SK-N-SH treated with all-trans-retinoic acid at 6 μM for 48 hours (cell line): ENCODE measurements at places on chromosomes 3 and 15.

DNA sequence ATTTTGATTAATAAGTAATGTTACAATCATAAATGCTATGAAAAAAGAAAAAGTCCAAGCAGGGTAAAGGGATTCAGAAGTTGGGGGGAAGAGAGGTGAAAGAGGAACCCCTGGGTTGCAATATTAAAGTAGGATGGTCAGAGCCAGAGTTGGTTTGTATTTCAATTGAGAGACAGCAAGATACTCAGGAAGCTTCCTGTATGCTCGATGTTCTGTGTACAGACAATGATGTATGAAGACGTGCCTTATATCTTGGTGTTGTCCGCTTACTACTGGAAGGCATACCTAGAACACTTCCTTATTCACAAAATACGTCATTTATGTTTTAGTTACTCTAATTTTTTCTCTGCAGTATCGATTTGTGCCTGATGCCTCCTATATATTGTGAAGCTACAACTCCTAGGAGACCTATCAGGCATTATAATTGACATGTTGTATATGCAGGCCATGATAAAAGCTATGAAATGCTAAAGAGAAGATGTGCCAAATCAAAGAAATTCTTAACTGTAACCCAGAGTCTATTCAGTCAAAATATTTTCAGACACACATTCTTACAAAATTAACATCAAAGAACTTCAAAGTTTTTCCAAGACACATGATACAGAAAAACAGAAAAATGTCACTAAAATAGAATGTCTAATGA is 87.5 kb downstream of the TBL1XR1 start:
- ATAC-seq = no peak

DNA sequence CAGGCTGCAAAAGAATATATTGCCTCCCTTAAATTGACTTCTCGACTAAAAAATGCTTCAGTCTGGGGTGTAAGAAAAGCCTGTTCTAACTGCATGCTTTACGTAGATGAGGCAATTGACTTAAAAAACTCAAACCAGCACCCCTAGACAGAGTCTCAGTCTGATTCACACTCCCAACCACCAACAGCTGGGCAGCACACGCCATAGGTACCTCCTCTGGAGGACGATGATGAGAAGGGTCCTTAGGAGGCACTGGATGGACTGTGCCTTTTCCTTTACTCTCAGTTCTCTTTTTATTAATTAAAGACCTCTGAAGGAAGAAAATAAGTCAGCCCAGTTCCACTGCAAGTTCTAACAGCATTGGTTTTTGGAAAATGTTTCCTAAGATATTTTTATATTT is 175.0 kb downstream of the PDZRN3 start:
- no peak for ATAC-seq

GRCh38 chr15:54227569-54227968 is 249.3 kb downstream of the UNC13C start:
- no peak for ATAC-seq

DNA sequence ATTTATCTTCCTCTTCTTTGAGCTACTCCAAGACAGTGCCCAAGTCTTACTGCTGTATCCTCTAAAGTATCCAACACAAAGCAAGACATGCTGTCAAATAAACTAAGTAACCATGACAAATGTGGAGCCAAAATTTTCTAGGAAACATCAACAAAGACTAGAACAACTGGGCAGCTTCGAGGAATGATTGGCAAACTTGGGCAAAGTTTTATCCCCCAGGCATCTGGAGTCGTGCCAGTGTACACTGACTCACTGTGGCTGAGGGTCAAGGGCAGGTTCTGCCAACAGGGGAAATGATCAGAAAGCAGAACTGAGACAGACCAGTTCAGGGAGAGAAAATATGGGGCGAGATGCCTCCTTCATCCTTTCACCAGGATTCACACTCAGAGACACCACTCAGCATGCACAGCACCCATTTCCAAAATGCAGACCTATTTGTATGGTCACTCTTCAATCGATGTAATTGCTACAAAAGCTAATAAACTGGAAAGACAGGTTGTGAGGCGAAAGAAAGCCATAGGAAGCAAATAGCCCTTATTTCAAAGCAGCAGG is 65.8 kb downstream of the MB21D2 start:
- ATAC-seq = peak; percentile 74

DNA sequence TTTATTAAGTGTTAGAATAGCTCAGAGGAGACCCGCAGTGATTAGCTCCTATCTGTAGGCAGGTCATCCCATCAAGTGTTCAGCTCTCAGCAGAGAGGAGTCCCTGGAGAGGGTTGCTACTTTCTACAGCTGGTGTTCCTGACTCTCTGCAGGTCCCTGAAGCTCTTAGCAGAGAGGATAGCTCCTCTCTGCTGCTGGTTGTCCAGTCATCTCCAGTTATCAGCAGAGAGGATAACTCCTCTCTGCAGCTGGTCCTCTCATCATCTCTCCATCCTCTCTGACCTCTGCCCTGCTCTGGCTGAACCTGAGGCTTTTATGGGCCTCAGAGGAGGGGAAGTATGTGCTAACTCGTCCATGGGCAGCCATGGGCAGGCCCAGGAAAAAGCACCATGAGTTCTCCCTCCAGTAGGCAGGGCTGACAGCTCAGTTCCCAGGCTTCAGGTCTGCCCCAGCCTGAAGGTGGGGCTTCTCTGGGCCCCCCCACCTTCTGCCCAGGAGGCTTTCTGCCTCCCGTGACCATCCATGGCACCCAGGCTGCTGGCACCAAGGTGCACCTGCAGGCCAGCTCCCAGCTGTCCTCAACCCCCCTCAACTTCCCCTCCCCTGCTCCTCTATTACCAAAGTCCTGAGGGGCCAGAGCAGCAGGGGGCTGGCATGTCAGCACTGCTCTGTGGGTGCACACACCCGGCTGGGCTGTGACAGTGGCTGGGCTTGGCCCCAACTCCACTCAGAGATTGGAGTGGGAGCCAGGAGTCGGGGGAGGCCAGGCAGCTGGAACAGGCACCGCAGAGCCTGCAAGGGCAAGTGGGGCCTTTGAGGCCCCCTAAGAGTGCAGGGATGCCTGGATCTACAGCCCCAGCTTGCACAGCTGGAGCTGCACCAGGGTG is 98.9 kb upstream of the FRMD4B start:
- no peak for ATAC-seq

- ATAC-seq = no peak
Observed at GRCh38 chr15:73464602-73465001, 21.6 kb downstream of the REC114 start.

DNA sequence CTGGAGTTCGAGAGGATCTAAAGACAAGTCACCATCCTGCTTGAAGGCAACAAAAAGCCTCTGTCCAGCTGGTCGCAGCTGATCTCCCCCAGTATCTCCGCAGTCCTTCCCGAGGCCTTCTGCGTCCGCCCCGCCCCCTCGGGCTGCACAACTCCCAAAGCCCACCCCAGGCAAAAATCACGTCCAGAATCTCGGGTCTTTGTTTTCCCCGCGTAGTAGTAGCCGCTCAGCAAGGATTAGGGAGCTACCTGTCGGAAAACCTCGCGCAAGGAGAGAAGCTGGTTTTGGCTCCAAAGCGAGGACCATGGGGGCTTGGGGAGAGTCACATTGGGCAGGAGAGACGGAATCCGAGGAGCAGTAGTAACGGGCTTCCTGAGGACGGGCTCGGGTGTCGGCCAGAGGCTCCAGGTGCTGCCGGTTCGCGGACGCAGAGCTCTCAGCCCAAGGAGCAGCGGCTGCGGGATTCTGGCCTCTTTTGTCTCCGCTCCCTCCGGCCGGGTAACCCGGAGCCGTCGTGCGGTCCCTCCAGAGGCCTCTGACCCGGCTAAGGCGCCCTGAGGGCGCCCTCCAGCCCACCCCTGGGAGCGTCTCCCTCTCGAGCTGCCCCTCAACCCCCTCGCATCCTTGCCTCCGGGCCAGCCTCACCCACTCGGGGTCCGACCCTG is 401 bp downstream of the ZSCAN29 start:
- peak; percentile 77 for ATAC-seq

DNA sequence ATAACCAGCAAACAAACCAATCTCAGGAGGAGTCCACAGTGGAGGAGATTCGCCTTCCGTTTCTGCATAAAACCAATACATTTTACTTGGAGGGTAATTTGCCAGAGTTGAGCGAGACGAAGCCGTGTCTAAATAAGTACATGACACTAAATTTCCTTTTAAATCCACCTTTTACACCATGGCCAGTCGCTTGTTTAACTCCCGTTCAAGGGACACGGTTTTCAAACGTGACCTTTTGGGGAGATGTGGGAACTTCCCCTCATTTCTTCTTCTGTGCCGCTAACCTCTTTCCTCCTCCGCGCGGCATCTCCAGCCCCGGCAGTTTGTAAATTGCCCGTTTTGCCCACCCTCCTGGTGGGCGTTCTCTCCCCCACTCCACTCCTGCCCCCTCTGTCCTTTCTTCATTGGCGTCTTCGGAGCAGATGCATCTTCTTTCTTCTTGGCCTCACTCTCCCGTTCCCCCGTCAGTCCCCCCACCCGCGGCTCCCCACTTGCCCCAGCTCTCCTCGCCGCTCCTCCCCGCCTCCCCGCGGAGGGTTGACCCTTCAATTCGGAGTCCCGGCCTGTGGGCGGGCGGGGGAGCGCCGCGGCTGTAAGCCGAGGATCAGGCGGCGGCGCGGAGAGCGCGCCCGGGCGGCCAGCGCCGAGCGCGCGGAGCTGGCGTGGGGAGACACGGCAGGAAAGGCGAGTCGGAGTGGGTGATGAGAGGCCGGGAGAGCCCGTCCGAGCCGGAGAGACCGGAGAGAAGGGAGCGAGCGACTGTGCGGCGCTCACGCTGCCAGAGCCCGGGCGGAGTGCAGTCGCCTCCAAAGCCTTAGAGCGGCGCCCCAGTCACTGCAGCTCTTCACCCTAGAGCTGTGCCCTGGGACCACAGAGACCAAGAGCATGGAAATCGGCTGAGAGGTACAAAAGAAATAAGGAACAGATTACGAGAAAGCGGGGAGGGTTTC is at the start of gene NLGN1:
Gene NLGN1, plus strand, starts transcription at position 584 of the 950 bp plus-strand sequence.
- ATAC-seq = peak; percentile 84

GRCh38 chr15:52481915-52482314 is 46.8 kb downstream of the MYO5A start:
- peak; percentile 91 for ATAC-seq

- ATAC-seq = no peak
Observed at GRCh38 chr3:185966655-185967054, 28.8 kb upstream of the TRA2B start.

- no peak for ATAC-seq
Observed at GRCh38 chr3:113794526-113794925, 44.1 kb upstream of the GRAMD1C start.

DNA sequence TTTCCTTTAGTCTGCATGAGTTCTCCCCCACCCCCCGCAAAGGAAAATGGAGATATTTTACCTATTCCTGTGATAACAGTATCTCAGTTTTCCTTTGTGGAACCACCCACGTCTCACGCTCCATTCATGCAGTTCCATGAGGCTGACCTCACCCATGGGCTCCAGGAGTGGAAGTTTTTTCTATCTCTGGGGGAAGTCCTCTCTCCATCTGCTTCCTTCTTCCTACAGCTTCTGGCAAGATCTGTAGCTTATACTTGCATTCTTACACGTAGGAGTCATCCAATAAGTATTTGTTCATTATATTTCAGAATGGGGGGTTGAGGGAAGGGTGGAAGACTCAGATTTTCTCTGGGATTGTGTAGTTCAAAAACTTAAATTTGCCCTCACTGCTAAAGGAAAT is 5.8 kb upstream of the GLCE start:
- peak; percentile 76 for ATAC-seq

DNA sequence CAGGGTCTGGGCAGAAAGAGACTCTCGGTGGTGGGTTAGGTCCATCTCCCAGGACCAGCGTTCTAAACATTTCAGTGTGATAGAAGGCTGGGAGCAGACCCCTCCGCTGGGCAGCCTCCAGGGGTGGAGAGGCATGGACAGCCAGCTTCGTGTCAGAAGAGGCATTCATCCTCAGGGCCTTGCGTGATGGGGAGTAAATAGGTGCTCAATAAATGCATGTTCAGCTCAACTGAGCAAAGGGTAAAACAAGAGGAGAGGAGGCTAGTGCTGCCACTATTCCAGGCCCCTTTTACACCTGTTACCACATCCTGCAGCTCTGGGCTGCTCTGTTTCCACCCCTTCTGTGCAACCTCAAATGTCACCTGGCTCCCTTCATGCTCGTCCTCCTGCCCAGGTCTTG is 49.0 kb downstream of the SEMA5B start:
- no peak for ATAC-seq

GRCh38 chr15:93384886-93385285 is 295.9 kb upstream of the RGMA start:
- ATAC-seq = no peak

- no peak for ATAC-seq
Observed at GRCh38 chr15:63879211-63879610, 45.5 kb upstream of the HERC1 start.

DNA sequence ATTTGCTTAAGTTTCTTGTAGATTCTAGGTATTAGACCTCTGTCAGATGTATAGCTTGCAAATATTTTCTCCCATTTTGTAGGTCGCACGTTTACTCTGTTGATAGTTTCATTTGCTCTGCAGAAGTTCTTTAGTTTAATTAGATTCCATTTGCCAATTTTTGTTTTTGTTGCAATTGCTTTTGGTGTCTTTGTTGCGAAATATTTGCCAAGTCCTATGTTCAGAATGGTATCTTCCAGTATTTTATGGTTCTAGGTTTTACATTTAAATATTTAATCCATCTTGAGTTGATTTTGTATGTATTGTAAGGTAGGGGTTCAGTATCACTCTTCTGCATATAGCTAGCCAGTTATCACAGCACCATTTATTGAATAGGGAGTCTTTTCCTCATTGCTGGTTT is 64.9 kb downstream of the CHCHD6 start:
- ATAC-seq = no peak

DNA sequence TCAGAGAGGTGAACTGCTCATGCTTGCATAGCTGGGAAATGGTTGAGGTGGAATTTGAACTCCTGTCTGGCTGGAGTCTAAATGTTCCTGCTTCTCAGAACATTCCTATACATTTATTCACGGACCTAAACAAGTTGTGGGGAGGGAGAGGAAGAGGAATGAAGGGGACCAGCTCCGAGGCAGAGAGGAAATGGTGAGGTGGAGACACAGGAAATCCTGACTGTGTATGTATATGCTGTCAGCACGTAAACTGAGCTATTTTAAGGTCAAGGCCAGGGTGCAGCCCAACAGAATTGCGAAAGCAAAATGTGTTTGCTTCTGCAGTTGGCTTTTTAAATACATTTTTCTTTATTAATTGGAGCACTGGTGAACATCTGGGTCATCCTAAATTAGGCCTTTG is 74.1 kb upstream of the POMGNT2 start:
- peak; percentile 55 for ATAC-seq

DNA sequence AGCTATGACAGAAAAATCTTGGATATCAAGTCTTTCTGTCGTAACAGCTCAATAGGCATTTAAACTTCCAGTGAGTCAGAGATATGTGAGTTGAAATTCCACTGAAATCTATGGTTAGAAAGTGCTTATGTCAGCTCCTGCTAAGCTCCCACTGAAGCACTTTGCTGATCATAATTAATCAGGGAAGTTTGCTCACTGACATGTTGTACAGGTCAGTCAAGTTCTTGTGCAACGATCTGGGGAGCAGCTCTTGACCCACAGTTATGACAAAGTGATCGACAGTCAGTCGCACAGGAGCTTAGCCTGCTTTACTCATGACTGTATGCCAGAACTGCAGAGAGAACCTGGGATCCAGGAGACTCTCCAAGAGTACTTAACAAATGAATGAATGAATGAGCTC is 453.5 kb downstream of the SOX2 start:
- no peak for ATAC-seq
